Lower lobe of right lung (tissue), 2 donors: ENCODE measurements at places on chromosomes 5 and 9. TPM values are rescaled to one million over a fixed set of nuclear protein-coding genes. Genes with fewer than 3 reads are reported as not detected.

The BAAT gene
- not detected for total RNA-seq

The NOXA1 gene
- total RNA-seq = 6.9 TPM

The CFAP157 gene
- total RNA-seq = 25.9 TPM

The SVEP1 gene
- 55.9 TPM for total RNA-seq

The PRELID2 gene
- 10.2 TPM for total RNA-seq

The VDAC1 gene
- total RNA-seq = 125 TPM

The CDKN2A gene
- 8.4 TPM for total RNA-seq

The LHX6 gene
- total RNA-seq = 8.1 TPM
